Activated CD8-positive, alpha-beta memory T cell treated with anti-CD3 and anti-CD28 coated beads, Interleukin-2, amount 10 ng/mL, durations not matched to agents 7 days and 5 days (primary cell): ENCODE measurements at places on chromosomes 3 and 15. TPM values are rescaled to one million over a fixed set of nuclear protein-coding genes. Genes with fewer than 3 reads are reported as not detected.

- DNase-seq, result no peak
These were observed 375.8 kb downstream of the GAP43 start for GRCh38 chr3:115999001-115999585.

DNA sequence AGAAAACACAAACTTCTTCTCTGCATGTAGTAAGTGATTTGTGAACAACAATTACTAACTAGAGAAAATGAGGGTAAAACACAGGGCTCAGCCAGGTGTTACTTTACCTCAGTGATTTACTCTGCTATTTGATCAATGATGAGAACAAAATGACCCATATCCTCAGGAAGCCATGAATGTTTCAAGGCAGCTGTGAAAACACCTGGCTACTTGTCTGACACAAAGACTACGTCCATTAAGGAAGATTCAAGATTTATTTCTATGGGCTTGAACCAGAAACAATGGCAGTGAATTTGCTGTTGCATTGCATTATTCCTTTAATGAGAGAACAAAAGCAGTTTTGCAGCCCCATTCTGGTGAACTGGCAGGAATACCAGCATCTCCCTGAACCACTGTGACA is 374.6 kb upstream of the ARL6 start:
- DNase-seq, result no peak

- DNase-seq, result no peak
These were observed 18.9 kb downstream of the LOXL1 start for GRCh38 chr15:73945130-73945508.

- DNase-seq, result no peak
These were observed 836.1 kb upstream of the CFAP20DC start for GRCh38 chr3:59885899-59886400.

DNA sequence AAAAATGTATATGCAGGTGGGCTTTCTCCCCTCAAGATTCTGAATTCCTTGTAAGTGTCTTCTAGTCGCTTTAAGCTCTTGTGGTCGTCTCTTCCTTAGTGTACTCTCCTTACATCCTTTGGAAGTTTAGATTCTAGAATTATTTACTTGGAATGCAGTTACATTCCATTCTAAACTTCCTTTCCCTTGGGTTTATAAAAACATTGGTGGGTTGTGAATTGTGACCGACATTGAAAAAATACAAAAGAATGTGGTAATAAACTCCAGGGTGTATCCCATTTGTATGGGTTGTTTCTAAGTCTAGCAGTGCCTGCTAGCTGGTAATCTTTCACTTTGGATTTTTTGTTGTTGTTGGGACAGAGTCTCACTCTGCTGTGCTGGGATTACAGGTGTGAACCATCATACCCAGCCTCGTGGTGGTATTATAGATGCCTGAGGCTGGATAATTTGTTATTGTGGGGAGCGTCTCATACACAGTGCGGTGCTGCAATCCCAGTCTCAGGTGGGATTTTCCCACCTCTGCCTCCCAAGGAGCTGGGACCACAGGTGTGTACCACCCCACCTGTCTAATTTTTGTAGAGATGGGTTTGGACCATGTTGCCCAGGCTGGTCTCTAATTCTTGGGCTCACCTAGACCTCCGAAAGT is 9.1 kb downstream of the CHD2 start:
- no peak for DNase-seq

- DNase-seq, result no peak
These were observed 63.9 kb upstream of the TSEN2 start for GRCh38 chr3:12420393-12420792.

The CADM2 gene
- 0.58 TPM for total RNA-seq

The TNNC1 gene
- total RNA-seq, result 2.6 TPM

The A4GNT gene
- not detected for total RNA-seq

The XCR1 gene
- total RNA-seq, result not detected

The TMEM266 gene
- not detected for total RNA-seq
